Central memory CD8-positive, alpha-beta T cell (primary cell): ENCODE measurements at places on chromosomes 2 and 18.

DNA sequence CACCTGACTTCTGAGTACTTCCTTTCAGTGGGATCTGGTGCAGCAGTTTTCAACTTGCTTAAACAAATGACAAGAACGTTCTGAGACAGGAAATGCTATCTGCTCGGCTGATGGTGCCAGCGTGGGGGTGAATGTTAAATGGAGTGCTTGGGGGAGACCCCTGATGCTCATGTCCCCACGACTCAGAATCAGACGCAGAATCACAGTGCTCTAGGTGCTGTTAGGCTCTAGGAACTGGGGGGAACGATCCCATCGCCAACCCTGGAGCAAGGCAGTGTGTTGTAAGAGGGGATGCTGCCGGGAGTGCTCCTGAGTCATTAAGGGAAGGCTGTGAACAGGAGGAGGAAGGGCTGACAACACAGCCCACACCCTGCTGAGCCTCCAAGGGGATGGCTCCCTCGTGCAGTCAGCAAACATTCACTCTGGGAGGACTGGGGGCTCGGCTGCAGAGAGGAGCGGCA, 34.1 kb upstream of the KCNF1 start:
- H3K4me3 ChIP-seq = no peak overlapping the region
- peaks cover 18% of the 10 kb centered on the region for H3K27me3 ChIP-seq
- peaks cover 1% of the 10 kb centered on the region for H3K36me3 ChIP-seq
- no peak for DNase-seq
- H3K27ac ChIP-seq = no peak overlapping the region

- H3K4me1 ChIP-seq = peaks cover 11% of the 10 kb centered on the region
- H3K36me3 ChIP-seq = peaks cover 41% of the 10 kb centered on the region
- no peak overlapping the region for H3K4me3 ChIP-seq
- H3K27ac ChIP-seq = no peak overlapping the region
Observed at GRCh38 chr18:57618910-57619309, 2.7 kb downstream of the NARS1 start.

DNA sequence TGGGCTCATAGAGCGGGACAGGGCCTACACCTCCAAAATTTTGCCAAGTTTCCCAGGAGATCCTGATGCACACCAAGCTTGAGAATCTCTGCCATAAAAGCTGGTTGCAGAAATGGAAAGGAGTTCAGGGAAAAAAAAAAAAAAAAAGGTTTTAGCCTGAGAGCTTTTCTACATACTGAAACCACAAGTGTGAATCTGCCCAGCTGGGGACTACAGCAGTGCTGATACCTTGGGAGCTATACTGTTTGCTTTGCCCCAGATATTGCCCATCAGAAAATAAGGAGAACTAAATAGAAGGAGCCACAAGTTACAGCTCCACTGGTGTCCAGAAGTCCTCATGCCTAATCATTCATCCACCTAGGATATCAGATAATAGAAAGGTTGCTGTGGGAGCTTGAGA, 38.4 kb upstream of the NCKAP5 start:
- H3K4me1 ChIP-seq = no peaks in the 10 kb centered on the region
- H3K36me3 ChIP-seq = no peaks in the 10 kb centered on the region

GRCh38 chr2:232058931-232059330, 97.4 kb downstream of the DIS3L2 start:
- no peak overlapping the region for H3K27ac ChIP-seq
- H3K4me1 ChIP-seq = peaks cover 35% of the 10 kb centered on the region
- no peaks in the 10 kb centered on the region for H3K36me3 ChIP-seq
- DNase-seq = no peak
- no peak overlapping the region for H3K4me3 ChIP-seq

GRCh38 chr2:185219981-185220380, 518.6 kb upstream of the FSIP2 start:
- no peaks in the 10 kb centered on the region for H3K36me3 ChIP-seq
- H3K27me3 ChIP-seq = no peaks in the 10 kb centered on the region
- H3K4me1 ChIP-seq = no peaks in the 10 kb centered on the region
- no peak for DNase-seq

- H3K4me3 ChIP-seq = no peak overlapping the region
- H3K27ac ChIP-seq = no peak overlapping the region
- DNase-seq = no peak
- no peaks in the 10 kb centered on the region for H3K4me1 ChIP-seq
- peaks cover 2% of the 10 kb centered on the region for H3K36me3 ChIP-seq
Observed at GRCh38 chr2:124911560-124911959, 886.5 kb downstream of the CNTNAP5 start.

- H3K4me3 ChIP-seq = no peak overlapping the region
- H3K4me1 ChIP-seq = no peaks in the 10 kb centered on the region
- H3K36me3 ChIP-seq = no peaks in the 10 kb centered on the region
- no peaks in the 10 kb centered on the region for H3K27me3 ChIP-seq
- no peak for DNase-seq
Observed at GRCh38 chr2:34368304-34368703, 769.2 kb upstream of the FAM98A start.

DNA sequence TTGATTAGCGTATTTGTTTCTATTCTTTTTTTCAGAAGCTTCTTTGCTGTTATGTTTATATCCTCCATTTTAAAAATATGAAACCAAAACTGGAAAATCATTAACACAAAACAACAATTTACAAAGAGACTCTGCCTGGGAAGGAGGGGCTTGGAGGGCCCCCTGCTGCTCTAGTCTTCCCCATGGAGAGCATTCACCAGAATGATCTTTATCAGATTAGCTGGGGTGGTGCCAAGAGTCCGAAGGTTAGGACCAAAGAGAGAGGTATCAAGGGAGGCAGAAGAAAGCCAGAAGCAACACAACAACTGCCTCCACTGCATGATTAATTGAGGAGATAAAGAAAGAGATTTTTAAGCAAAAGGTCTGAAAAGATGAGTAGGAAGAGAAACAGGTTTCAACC, 218.6 kb downstream of the IRS1 start:
- no peaks in the 10 kb centered on the region for H3K4me1 ChIP-seq
- no peak for DNase-seq
- no peaks in the 10 kb centered on the region for H3K36me3 ChIP-seq
- H3K4me3 ChIP-seq = no peak overlapping the region
- peaks cover 16% of the 10 kb centered on the region for H3K27me3 ChIP-seq

GRCh38 chr2:41724465-41724864, 323.4 kb upstream of the PKDCC start:
- no peak overlapping the region for H3K4me3 ChIP-seq
- H3K4me1 ChIP-seq = no peaks in the 10 kb centered on the region

GRCh38 chr2:227816507-227817294, 3.1 kb downstream of the CCL20 start:
- H3K27me3 ChIP-seq = peaks cover 27% of the 10 kb centered on the region
- no peaks in the 10 kb centered on the region for H3K4me1 ChIP-seq
- no peak overlapping the region for H3K27ac ChIP-seq
- no peak for DNase-seq
- H3K4me3 ChIP-seq = no peak overlapping the region

DNA sequence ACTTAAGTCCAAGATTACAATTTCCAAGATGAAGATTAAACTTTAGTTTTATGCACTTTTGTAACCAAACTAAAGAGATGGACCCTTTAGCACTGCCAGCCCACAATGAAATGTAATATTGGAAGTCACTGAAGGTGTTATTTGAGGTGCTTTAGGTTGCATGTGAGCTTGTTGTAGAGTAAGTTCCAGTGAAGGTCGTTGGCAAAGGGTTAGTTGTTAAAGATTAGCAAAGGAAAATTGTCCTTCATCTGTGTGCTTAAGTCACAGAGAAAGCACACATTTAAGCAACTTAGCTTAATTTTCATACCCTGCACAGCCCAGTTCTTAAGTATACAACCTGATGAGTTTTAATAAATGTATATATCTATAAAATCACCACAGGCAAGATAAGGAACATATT, 46.7 kb downstream of the MGAT5 start:
- no peaks in the 10 kb centered on the region for H3K27me3 ChIP-seq
- H3K36me3 ChIP-seq = peaks cover 4% of the 10 kb centered on the region
- DNase-seq = no peak
